ENCODE measurements at places on chromosomes 4 and X.

DNA sequence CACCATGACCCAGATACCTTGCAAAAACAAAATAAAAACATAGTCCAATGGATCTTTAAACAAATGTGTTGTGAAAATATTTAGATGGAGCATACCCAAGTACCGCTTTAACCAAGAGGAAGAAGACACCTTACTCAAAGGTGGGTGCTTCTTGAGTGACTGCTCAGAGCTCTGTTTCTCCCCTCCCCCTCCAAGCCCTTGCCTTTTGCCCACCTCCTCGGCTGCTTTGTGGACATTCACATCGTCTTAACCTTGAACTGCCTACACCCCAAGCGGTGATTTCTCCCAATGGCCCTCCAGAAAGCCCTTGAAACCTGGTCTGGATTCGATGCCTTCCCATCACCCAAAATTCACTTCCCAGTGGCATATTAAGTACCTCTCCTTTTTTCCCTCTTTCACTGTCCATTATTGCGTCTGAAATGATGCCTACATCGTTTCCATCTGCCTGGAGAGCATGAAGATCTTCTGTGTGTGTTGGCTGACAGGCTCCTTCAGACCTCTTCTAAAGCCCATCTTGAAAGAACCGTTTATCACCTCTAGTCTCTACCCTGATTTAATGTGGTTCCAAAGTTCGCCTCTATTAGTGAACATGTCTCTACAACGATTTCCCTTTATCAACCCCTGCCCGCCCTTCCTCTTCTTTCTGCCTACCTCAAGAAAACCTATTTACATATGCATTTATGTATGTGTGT, 968 bp downstream of the GPRIN3 start:
- ATAC-seq: no peak

- ATAC-seq: no peak
Measured at GRCh38 chr4:168440442-168441264, 39.6 kb downstream of the DDX60L start.

GRCh38 chrX:124211312-124211942, 121.0 kb upstream of the TEX13D start:
- no peak for ATAC-seq

GRCh38 chr4:10598829-10599228, 85.7 kb downstream of the CLNK start:
- ATAC-seq: no peak

DNA sequence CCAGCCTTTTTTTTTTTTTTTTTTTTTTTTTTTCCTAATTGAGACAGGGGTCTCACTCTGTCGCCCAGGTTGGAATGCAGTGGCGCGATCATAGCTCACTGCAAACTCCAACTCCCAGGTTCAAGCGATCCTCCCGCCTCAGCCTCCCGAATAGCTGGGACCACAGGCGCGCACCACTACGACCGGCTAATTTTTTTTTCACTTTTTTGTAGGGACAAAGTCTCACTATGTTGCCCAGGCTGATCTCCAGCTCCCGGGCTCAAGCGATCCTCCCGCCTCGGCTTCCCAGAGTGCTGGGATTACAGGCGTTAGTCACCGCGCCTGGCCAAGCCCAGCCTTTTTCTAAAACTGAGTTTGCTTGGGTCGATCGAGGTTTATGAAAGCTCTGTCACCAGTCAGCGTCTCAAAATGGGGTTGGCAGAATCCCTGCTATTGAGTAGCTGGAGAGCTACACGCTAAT, 1.3 kb upstream of the OTUD5 start:
- peak; percentile 4 for ATAC-seq

- ATAC-seq: no peak
Measured at GRCh38 chr4:102693861-102694260, 66.9 kb downstream of the MANBA start.

DNA sequence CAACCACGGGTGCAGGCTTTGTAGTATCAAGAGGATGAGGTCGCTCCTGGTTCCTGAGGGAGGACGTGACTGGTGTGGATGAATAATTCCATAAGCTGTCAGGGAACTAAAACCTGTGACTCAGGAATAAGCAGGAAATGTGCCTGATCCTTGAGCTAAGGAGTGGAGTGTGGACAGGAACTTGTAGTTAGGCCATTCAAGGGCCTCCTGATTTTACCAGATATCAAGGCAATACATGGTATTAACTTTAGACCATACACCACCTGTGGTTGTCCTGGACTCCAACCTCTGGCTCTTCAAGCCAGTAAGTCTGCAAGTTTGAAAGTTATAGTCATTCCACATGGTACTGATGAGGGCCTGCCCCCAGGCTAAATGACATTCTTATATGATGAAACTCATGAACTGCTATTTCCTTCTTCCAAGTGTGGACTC, 12.1 kb upstream of the ING2 start:
- no peak for ATAC-seq

GRCh38 chr4:148051403-148051802, 319.5 kb downstream of the ARHGAP10 start:
- ATAC-seq: no peak

- no peak for ATAC-seq
Measured at GRCh38 chrX:111124418-111124817, 28.4 kb downstream of the PAK3 start.

DNA sequence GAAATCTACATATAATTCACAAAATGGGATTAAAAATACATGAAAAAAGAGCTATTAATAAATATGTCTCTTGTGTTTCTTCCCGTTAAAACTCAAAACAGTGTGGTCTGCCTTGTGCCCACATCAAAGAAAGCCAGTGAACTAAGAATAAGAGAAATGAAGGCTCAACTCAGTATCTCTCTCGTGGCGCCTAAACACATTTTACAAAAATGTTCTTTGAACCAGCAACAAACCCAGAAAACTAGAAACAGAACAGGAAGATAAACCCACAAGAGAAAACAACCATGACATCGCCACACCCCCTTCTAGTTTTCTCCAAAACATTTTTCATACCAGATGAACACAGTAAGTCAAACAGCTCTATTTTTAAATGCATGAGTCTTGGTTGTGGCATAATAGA, 130.1 kb downstream of the DCHS2 start:
- ATAC-seq: no peak

Data from gastroesophageal sphincter (tissue), 4 donors.